Activated CD8-positive, alpha-beta T cell treated with anti-CD3 and anti-CD28 coated beads for 36 hours (primary cell): ENCODE measurements at places on chromosomes 7 and 10.

DNA sequence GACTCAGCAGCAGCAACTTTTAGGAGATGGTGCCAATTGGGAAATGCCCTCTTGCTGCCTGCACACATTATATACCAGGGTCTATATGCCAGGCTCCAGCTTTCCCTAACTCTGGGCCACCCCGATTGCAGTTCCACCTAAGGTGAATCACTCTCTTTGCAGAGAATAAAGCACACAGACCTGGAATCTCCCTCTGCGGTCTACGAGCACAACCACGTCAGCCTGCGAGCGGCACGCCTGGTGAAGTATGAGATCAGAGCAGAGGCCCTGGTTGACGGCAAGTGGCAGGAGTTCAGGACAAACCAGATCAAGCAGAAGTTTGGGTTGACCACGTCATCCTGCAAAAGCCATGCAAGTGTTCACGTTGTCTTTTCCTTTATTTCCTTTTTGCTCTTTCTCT, 38.2 kb upstream of the PLEKHA1 start:
- peaks cover 7% of the 10 kb centered on the region for H3K4me1 ChIP-seq
- peaks cover 12% of the 10 kb centered on the region for H3K27me3 ChIP-seq
- no peak overlapping the region for H3K27ac ChIP-seq
- no peak overlapping the region for H3K4me3 ChIP-seq
- no peaks in the 10 kb centered on the region for H3K36me3 ChIP-seq

DNA sequence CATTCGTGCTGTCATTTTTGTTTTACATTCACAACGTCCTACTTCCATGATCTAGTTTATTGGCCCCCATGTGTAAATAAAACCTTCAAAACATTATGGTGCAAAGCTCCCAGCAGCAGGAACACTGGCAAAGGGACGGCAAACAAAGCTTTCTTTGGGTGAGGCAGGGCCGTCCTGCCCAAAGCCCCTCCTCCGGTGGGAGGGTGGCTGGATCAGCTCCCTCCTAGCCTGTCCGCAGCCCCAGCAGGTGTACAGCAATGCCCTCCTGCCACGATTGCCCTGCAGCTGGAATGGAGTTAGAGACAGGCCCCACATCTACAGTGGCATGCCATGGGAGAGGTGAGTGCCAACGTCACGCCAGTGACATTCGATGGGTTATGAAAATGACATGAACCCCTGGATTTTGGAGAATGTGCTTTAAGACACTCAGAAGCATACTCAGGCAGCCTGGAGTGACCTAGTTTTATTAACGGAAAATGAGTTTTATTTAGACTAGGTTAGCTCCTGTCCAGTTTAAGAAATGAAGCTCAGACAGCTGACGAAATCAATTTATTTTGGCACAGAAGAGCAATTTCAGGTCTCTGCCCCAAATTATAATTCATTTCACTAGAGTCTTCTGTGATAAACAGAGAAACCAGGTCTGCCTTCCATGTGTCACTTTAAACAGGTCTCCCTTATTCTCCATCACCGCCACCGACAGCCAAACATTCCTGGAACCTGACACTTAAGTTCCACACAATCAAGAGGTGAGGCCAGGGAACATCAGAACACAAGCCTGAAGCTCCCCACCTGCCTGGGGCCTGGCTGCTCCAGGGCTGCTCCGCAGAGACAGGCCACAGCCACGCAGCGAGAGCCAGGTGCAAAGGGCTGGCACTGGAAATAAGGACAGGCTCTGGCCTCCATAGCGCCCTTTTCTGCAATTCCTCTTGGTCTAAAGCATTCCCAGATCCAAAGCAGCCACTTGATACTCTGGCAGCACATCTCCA, 50.1 kb downstream of the VOPP1 start:
- no peaks in the 10 kb centered on the region for H3K27me3 ChIP-seq
- no peak overlapping the region for H3K27ac ChIP-seq
- peaks cover 17% of the 10 kb centered on the region for H3K36me3 ChIP-seq
- no peak for DNase-seq

GRCh38 chr7:101788517-101788916, 28.9 kb upstream of the CUX1 start:
- H3K27me3 ChIP-seq = peaks cover 5% of the 10 kb centered on the region
- no peak overlapping the region for H3K4me3 ChIP-seq
- no peak overlapping the region for H3K27ac ChIP-seq
- H3K4me1 ChIP-seq = peaks cover 10% of the 10 kb centered on the region
- DNase-seq = no peak

DNA sequence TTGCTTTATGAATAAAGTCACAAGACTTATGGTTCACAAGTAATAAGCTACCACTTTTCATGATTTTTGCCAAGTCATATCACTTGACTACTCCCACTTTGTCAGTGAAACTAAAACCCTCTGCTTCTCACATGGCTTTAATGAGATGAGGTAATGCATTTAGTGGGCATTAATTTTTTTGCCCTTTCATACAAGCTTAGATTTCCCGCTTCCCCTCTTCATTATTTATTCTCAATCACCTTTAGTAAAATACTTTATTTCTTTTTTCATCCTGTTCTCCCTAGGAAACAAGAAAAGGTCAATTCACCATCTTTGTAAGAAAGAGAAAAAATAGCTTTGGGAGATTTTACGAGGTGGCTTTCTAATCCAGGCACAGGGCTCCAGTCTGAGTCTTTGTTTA, 109.6 kb upstream of the STARD3NL start:
- H3K4me1 ChIP-seq = no peaks in the 10 kb centered on the region
- peaks cover 2% of the 10 kb centered on the region for H3K27me3 ChIP-seq
- H3K27ac ChIP-seq = no peak overlapping the region
- no peak for DNase-seq
- no peak overlapping the region for H3K4me3 ChIP-seq

- H3K36me3 ChIP-seq = peaks cover 30% of the 10 kb centered on the region
- no peaks in the 10 kb centered on the region for H3K27me3 ChIP-seq
- DNase-seq = no peak
- no peak overlapping the region for H3K27ac ChIP-seq
- no peaks in the 10 kb centered on the region for H3K4me1 ChIP-seq
- H3K4me3 ChIP-seq = no peak overlapping the region
Observed at GRCh38 chr10:49837051-49837478, 74.9 kb upstream of the OGDHL start.
